ENCODE measurements at places on chromosomes 1 and 21.

DNA sequence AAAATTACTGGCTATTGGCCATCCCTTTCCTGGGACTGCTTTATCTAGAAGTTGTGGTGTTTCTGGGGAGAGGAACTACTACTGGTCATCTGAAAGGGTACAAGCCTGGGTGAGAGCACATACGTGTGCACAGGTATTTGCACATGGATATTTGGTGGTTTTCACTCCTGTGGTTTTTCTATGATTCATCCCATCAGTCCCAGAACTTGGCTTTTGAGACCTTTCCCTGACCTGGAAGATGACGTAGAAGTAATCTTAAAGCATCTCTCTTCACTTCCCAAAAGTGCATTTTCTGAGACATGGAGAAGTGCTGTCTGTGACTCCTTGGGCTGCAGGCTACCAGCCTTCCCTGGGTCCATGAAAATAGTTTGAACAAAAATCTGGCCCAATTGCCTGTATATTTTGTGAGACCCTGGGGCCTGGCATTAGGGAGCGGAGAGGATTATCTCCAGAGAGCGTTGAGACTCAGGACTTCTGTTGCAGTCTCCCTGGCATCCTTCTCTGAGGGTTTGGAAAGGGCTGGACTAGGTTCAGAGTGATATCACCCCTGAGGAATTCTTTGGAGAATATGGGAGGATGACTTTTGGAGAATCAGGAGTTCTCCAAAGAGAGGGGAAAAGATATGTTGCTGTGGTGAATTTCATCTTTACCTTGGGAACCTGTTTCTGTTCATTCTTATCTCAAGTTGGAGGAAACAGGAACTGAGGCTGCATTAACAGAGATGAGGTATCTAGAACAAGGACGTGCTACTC, 130.8 kb downstream of the NOS1AP start:
- no peak for DNase-seq

DNA sequence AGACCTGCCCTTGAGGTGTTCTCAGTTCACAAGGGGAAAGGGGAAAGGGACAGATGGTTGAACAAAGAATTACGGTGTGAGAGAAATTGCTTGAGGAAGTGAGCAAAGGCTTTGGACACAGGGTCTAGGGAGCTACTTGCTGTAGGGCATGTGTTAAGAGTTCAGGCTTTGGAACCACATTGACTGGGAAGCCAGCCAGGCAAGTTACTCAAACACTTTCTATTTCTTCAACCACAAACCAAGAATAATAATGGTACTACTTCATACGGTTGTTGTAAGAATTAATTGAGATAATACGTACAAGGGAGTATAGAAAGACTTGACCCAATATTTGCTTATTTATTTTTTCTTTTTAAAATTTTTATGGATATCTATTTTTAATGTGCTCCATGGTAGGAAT, 26.6 kb downstream of the AK4 start:
- peak; percentile 40 for DNase-seq

- DNase-seq, result no peak
These were observed 658 bp upstream of the COL16A1 start for GRCh38 chr1:31704271-31705079.

DNA sequence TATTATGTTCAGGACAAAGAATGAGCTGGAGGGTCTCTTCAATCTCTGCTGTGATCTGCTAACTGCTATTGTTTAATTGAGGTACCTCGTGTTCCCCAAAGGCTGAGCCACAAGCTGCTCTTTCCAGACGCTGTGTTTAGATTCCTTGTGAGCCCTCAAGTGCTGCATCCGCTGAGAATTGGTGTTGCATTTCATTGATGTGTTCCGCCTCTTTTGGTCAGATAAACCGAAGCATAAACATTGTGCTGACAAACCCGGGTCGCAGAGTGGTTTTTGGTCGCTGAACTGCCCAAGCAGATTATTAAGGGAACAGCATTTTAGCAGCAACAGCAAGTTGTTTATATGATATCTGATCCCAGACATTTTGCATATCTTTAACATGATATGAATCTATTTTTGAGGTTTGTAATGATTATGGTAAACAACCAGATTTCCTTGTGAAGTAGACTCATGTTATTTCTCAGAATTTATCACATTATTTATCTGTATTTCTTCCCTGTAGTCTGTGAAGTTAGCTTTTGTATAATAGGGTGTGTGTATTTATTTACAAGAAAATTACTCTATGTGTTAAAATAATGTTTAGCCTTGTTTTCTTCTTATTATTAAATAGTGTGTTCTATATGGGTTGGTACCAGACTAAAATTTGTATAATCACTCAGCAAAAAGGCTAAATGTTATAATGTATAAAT, 217.2 kb upstream of the C1orf105 start:
- DNase-seq, result no peak

DNA sequence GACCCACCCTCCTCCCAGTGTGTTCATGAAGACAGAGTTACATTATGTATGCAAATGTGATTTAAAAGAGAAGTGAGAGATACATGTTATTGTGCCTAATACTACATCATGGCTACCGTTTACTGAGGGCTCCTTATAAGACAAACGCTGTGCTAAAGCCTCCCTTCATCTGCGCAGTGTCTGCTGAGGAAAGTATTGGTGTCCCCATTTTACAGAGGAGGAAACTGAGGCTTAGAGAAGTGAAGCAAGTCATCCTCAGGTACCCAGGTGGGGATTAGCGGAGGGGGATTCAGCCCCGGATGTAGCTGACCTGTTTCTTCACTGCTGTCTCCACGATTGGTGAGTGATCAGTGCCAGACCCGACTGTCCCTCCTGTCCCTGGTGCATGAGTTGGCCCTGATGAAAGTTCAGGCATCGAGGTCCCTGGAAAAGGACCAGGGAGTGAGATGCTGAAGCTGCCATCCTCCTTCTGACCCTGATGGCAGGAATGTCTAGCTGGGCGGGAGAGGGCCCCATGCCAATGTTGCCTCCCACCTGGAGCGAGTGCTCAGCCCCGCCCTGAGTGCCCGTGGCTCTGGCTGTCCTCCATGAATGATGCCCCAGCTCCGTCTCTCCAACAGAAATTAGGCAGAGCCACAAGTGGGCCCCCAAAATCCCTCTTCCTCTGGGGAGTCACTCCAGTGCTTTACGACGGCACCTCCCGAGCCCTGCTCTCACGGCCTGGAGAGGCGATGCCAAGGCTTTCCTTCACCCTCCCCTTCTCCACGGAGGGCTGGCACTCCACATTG, 204.7 kb downstream of the KAZN start:
- no peak for DNase-seq

- no peak for DNase-seq
These were observed 9.6 kb downstream of the CLEC20A start for GRCh38 chr1:178487070-178487615.

GRCh38 chr1:106022312-106022902, 1034.1 kb upstream of the PRMT6 start:
- no peak for DNase-seq

DNA sequence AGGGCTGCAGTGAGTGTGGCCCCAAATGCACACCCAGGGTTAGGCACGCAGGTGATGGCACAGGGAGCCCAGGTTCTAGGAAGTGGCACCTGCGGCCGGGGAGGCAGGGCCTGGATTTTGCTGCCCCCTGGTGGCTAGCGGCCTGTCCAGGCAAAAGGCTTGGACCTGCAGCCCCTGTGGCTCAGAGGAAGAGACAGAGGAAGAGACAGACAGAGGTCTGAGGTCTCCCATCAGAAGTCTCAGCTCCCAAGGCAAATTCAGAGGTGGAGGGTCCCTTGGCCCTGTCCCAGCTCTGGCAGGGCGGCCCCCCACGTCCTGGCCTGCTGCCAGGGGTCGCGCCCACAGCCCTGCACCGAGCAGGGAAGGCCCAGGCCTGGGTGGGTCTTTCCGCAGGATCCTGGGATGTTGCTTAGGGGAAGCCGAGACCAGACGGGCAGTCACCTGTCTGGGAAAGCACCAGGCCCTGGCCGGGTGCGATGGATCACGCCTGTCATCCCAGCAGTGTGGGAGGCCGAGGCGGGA, 8.0 kb upstream of the TNFRSF14 start:
- DNase-seq, result no peak

- no peak for DNase-seq
These were observed 106.4 kb downstream of the RGL1 start for GRCh38 chr1:183911285-183911684.

DNA sequence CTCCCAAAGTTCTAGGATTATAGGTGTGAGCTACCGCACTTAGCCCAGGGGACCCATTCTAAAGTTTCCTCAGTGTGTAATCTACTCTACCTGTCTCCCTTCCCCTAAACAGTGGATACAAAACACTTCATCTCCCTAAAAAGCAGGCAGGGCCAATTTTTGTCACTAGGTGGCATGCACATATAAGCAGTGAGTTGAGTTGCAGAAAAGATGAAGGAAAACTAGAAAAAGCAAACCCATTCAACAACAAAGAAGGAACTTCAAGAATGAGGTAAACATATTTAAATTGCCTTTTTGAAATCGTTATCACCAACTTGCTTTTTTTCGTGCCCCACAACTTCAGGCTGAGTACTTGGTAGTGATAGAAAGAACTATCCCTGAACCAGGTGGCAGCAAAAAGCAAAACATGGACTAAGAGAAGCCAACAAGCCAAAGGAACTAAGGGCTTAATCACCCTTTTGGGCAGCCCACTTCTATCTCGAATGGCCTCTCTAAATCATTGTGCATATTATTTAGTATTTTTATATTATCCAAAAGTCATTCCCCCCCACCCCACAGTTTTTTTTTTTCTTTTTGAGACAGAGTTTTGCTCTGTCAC, 19.7 kb upstream of the ALDH9A1 start:
- DNase-seq, result peak; percentile 42

DNA sequence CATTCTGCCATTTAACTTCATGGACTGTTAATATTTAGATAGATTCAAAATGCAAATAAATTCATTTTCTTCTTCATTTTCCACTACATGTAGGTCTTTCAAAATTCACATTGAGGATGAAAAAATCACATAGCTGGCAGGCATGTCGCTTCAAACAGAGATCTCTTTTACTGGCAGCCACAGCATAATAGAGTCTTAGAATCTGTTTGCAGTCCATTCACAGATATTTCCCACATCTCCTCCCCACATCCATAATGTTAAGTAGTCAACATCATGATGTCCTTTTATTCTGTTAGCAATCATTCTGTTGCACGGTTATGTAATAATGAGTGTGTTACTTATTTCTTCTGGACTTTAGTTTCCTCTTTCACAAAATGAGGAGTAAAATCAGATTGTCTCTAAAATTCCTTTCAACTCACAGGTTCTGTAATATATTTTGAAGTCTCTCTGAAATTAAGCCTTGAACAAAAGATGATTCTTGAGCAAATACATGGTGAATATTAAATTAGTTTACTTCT, 257.5 kb upstream of the SNX7 start:
- no peak for DNase-seq

DNA sequence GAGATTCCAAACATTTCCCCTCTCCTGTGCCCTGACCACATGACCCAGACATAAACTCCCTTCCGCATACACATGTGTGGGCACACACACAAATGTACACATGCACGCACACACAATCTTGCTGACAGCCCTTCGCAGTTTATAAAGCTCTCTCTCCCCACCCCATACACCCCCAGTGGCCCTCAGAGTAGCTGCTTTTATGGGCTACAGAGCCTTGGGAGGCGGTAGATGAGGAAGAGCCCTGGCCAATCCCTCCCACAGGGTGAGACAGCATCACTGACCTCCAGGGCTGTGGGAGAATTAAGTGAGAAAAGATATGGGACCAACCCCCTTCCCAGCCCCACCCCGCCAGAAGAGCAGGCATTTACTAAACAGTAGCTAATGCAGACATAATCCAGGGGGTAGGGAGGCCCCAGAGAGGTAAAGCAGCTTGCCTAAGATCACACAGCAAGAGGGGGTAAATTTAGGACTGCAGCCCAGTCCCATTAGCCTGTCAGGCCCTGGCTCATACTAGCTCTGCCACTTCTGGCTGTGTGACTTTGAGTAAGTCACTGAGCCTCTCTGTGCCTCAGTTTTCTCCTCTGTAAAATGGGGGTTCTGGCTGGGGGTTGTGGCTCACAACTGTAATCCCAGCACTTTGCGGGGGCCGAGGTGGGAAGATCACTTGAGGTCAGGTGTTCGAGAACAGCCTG, 5.1 kb downstream of the SDC3 start:
- DNase-seq, result no peak

DNA sequence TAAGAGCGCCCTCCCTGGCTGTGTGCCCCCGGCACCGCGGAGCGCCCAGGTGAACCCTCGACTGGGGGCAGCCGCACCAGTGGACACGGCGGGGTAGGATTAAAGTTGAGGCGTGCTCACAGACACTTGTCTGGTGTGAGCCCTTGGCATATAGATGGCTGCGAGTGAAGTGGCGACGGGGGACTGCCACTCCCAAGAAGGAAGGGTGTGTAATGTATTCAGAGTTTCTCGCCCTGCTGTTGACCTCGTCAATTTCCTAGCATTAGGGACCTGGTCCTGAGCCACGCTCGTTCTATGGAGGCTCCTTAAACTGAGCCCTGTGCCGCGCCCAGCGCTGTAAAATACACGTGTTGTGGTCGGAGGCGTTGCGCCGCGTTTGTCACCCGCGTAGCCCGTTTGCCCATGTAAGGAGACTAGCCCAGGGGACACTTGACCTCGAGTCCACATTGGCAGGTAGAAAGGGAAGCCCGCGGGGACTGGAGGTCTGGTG, 554 bp downstream of the EVA1C start:
- DNase-seq, result no peak

DNA sequence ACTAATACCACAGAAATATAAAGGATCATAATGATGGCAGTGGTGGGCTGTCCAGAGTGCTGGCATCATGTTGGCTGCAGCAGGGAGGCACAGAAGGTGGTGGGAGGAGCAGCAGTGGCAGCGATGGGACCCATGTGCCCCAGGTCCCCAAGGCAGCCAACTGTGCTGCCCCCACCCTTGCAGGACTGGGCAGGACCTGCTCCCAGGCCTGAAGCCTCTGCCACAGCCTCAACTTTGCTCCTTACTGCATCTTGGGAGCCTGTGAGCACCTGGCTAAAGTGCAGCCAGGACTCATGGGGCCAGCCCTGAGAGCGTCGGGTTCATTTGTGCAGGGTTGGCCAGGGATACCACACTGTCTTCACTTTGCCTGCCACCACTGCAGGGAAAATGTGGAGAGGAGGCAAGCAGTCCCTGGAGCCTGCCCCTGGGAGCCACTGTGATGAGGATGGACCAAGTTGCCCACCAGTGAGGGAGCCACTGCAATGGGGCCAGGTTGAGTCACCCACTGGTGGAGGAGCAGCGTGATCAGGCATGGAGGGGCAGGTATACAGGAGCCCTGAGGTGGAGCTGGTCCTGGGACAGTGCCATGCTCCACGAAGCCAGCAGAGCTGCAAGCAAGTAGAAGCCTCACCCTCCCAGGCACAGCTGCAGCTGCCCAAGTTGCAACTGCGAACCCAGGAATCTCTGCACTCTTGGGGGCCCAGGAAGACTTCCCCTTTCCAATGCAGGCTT, 25.3 kb upstream of the DENND1B start:
- no peak for DNase-seq

DNA sequence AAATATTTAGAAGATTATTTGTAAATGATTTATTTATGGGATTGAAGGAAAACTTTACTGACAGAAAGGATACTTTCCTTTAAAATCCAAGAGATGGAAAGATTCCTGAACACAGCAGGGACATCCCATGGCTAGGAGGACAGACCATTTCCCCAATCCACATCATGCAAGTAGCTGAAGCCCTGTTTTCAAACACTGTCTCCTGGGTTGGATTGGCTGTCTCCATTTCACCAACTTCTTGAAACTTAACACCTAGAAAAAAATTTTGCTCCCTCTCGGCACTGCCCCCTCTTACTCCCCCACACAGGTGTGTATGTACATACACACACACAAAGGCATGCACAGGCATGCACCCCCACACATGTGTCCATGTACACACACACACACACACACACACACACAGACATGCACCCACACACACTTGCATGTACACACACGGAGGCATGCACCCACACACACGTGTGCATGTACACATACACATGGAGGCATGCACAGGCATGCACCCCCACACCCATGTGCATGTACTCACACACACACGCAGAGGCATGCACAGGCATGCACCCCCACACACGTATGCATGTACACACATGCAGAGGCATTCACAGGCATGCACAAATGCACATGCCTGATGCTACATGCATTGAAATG, 320.0 kb downstream of the CHRM3 start:
- no peak for DNase-seq
